Thoracic aorta (tissue), 2 donors: ENCODE measurements at places on chromosomes 12 and 14.

DNA sequence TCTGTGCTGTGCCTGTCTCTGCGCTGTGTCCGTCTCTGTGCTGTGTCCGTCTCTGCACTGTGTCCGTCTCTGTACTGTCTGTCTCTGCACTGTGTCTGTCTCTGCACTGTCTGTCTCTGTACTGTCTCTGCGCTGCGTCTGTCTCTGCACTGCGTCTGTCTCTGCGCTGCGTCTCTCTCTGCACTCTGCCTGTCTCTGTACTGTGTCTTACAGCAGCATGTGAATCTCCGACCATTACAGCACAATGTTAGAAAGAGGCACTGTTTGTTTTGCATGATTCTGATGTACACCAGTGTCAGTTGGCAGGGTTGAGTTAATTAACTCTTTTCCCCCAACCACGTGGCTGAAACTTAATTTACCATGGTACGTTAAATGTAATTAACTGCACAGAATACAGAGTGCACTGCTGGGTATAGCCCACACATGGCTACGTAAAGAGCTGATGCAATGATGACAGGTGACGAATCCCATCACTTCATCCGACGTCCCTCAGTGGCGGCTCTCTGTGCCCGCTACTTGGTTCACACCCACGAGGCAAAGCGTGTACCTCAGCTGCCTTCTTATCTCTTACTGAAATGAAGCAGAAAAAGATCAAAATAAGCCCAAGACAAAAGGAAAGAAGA is 127.7 kb upstream of the SFSWAP start:
- DNase-seq: no peak

GRCh38 chr14:67963545-67963944 is 144.0 kb downstream of the RAD51B start:
- no peak for DNase-seq

GRCh38 chr12:4278329-4279197 is 5.0 kb downstream of the CCND2 start:
- no peak for DNase-seq

GRCh38 chr12:57905812-57906475 is 35.4 kb upstream of the ATP23 start:
- DNase-seq: no peak

GRCh38 chr12:3055026-3055703 is 22.0 kb upstream of the TSPAN9 start:
- DNase-seq: no peak
